ENCODE measurements at places on chromosomes 12 and 14.

DNA sequence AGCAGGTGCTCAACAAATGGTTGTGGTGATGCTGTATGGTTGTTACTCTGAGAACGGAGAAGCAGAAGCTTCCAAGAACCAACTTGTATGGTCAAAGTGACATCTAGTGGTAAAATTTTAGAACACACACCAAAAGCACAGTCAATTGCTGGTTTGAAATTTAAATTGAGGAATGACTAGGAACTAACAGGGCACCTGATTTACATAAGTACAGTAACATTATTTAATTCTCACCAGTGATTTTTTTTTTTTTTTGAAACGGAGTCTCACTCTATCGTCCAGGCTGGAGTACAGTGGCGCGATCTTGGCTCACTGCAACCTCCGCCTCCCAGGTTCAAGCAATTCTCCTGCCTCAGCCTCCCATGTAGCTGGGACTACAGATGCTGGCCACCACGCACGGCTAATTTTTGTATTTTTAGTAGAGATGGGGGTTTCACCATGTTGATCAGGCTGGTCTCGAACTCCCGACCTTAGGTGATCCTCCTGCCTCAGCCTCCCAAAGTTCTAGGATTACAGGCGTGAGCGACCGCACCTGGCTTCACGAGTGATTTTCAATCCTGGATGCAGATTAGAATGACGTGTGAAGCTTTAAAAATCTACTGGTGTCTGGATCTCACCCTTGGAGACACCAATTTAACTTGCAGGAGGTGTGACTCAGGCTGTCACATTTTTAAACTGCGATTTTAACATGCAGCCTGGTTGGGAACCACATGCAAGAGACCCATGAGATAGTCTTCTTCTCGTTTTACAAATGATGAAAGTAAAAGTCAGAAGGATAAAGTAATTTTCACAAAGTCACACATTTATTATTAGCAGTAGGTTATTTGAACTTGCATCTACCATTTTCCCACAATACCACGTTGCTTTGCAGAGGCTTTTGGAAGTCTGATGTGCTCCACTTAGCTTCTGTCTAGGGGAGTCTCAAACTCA, 14.1 kb upstream of the NUMB start:
- DNase-seq = peak; percentile 68

DNA sequence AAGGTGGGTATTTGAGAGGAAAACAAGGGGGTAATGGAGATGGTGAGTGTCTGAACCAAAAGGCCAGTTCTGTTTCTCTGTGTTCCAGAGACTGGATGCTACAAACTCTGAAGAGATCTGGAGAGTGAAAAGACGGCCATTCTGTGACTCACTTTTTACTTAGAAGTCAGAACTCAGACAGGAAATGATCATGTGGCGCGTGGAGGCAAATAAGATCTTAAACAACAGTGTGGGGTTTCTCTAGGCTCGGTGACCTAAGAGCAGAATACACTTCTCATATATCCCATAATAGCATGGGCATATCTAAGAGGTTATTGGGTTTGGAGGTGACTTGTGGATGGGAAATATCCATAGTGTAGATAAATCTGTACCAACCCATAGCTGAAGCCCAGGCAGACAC, 463.5 kb downstream of the TMEM132D start:
- no peak for DNase-seq

GRCh38 chr12:19026614-19027488, 102.7 kb upstream of the PLEKHA5 start:
- DNase-seq = no peak

DNA sequence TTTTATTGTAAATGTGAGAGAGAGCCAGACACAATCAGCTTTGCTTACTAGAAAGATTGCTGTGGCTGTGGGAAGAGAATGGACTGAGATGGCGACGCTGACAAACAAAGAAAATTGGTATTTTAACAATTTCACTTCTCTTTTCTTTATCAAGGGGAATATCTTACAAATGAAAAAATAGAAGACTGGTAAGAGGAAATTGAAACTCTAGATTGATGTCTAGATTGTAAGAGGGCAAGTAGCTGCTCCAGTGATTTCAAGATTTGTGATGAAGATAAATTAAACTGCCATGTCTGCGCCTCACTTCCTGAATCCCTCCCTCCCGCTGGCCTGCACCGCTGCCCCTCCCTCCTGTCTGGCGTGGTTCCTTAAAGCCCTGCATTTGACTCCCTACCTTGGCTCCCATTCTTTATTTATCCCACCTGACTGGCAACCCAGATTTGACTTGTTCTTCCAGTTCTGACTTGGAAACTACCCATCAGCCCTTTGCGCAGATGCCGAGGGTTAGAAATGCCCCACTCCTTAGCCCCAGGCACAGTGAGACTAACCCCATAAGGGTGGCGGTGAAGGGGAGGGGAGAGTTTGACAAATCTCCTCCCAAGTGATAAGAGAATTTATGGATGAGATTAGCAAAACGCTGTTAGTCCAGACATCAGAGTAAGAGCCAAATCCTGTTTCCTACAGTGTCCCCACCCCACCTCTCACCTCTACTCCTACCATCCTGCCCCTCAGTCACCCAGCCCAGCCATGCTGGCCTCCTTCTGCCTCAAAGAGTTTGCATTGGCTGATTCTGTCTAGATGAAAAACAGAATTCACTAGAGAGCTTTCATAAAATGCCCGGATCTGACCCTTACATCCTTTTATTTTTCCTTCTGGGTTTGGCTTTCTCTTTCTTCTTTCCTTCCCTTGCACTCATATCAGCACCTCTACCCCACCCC, 125.3 kb upstream of the ATF7IP start:
- peak; percentile 40 for DNase-seq

DNA sequence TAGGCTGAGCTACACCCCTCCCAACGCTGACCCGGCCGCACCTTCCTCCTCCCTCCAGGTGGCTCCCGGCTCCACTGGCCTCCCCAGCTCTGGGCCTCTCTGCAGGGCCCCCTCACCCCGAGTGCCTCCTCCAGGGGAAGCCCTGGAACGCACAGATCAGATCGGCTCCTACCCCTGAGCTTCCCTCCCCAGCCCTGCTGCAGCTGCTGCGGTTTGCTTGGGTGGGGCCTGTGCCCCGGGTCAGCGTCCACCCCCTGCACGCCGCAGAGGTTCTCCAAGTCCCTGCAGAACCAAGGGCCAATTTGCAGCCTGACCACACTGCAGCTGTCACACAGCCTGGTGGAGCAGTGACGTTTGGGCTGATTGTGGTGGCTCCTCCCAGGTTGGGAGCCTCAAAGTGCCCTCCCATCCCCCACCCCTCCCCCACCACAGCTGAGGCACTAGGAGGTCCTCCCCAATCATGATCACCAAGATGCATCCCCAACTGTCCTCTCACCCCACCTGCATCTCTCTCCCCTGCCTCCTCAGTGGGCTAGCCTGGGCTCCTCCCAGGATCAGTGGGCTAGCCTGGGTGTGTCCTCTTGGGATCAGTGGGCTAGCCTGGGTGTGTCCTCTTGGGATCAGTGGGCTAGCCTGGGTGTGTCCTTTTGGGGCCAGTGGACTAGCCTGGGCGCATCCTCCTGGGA, 12.8 kb upstream of the FBRSL1 start:
- no peak for DNase-seq

DNA sequence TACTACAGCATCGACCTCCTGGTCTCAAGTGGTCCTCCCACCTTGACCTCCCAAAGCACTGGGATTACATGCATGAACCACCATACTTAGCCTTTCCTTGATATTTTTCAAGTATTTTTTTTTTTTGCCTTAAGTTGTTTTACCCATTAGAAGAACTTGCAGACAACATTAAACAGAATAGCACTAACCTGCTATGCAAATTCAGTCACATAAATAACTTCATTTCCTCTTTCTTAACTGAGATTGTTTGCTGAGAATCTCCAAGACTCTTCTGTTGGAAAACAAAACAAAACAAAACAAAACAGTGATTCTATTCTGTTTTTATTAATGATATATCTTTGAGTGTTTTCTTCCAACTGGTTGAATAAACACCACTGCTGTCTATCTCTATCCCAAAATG, 115.9 kb upstream of the IFNG-AS1 start:
- no peak for DNase-seq

DNA sequence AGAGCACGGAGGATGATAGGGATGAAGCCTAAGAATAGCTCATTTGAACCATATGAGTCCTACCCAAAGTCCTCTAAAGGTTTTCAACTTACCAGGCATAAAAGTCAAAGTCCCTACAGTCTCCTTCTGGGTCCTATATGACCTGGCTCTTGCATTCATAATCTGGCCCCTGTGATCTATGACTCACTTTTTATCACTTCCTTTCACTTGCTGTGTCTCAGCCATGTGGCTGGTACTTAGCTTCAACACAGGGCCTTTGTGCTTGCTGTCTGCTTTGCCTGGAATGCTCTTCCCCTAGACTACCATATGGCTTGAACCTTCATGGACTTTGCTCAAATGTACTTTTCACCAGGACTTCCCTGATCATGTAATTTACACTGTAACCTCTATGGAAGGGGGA, 137.6 kb upstream of the TMTC1 start:
- DNase-seq = no peak

GRCh38 chr12:110856542-110856941, 9.8 kb downstream of the CCDC63 start:
- DNase-seq = no peak

- no peak for DNase-seq
These were observed 210.3 kb downstream of the NUAK1 start for GRCh38 chr12:105928436-105928835.

GRCh38 chr14:50089208-50089607, 27.2 kb downstream of the VCPKMT start:
- DNase-seq = no peak

DNA sequence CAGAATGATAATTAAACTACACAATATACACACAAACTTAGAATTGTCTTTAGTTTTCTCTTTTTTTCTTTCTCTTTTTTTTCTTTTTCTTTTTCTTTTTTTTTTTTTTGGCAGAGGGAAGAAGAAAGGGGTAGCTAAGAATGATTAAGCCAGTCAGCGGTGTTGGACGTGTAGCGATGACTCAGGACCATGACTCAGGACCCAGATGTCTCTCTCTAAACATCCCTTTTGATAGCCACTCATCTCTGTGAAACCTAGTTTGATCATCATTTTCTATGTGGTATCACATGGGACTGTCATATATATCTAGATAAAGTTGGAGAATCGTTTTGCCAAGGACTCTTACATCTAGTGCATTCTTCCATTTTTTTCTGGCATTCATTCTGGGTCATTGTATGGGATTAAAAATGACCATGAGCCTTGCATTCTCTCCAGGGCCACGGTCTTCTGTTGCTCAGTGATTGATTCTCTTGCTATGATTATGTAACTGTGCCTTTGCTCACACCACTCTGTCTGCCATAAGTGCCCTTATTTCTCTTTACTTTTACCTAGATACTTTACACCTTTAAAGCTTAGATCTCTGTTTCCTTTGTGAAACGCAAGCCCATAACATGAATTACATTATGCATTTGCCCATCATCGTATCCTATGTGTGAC, 26.6 kb upstream of the NRXN3 start:
- DNase-seq = no peak

- DNase-seq = no peak
These were observed 12.7 kb downstream of the DPPA3 start for GRCh38 chr12:7723926-7724325.

- peak; percentile 38 for DNase-seq
These were observed 45.1 kb downstream of the TRAF3 start for GRCh38 chr14:102822311-102822863.

DNA sequence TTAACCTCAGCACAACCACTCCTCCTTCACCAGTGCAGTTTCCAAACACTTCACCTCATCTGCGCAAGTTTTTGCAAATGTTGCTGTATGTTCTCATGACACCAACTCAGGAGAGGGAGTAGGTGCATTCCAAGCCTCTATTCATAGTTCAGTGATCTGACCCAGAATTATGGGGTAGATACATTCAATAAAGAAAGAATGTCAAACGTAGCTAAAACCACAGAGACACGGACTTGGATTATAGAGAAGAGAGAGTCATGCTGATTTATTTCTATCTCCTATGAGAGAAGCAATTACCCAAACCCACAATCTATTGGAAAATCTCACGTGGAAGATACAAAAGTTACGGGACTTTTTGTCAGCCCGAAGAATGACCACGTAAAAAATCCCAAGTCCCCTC, 1006.0 kb upstream of the TMEM132C start:
- DNase-seq = no peak

- DNase-seq = no peak
These were observed 20.7 kb upstream of the CREBL2 start for GRCh38 chr12:12590961-12591360.

GRCh38 chr12:114628199-114628598, 55.8 kb downstream of the TBX3 start:
- DNase-seq = no peak

- no peak for DNase-seq
These were observed 39.1 kb downstream of the AREL1 start for GRCh38 chr14:74673768-74674167.

DNA sequence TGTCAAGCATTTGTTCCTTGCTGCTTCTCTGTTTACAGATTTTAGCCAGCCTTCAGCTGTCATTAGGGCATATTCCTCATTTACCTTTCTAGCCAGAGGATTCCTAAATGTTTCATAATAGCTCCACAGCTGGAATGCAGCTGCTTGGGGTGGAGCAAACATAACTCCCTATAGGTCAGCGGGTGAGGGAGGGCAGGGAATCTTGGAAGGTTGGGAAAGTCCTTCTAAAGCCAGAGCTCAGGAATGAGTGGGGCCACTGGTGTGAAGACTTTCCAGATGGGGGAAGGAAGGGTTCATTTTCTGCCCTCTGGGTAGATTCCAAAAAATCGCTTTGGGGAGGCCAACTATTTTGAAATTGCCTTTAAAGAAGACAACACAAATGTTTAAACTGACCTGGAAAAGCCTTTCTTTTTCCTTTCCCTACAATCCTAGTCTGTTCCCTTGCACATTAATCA, 16.3 kb upstream of the IRF2BPL start:
- no peak for DNase-seq

GRCh38 chr12:72207079-72207478, 65.1 kb upstream of the TRHDE start:
- no peak for DNase-seq

- DNase-seq = no peak
These were observed 22.3 kb downstream of the PLEKHG3 start for GRCh38 chr14:64726585-64726890.

DNA sequence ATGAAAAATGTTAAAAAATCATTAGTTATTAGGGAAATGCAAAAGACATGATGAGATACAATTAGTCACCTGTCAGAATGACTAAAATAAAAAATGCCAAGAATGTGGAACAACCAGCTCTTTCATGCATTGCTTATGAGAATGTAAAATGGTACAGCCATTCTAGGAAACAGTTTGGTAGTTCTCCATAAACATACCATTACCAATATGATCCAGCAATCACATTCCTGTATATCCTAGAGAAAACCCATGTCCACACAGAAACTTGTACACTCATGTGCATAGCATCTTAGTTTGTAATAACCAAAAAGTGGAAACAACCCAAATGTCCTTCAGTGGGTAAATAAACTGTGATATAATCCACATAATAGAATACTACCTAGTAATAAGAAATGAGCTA, 245.7 kb downstream of the FUT8 start:
- no peak for DNase-seq

DNA sequence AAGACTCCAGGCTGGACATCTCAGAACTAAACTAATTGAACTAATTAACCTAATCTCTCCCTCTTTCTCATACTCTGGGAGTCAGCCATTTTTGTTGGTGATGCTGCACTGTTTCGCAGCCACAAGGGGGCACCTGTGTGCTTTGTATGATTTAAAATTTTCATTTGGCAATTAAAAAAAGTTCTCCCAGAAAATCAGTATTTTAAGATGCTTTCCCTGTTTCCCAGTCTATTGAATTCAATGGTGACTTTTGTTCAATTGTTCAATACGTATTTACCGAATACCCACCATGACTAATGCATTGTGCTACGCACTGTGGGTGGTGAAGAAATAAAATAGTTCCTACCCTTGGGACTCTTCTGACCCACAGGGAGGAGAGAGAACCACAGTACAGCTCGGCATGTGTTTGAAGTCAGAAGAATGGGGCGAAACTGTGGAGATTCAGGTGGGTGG, 63.7 kb downstream of the ZNF664 start:
- DNase-seq = peak; percentile 77

Measured in GM13977 (cell line).